OCI-LY7 (cell line): ENCODE measurements at places on chromosomes 5 and 9. TPM values are rescaled to one million over a fixed set of nuclear protein-coding genes. Genes with fewer than 3 reads are reported as not detected.

- DNase-seq = no peak
Observed at GRCh38 chr5:59178482-59178881, 595.6 kb downstream of the RAB3C start.

DNA sequence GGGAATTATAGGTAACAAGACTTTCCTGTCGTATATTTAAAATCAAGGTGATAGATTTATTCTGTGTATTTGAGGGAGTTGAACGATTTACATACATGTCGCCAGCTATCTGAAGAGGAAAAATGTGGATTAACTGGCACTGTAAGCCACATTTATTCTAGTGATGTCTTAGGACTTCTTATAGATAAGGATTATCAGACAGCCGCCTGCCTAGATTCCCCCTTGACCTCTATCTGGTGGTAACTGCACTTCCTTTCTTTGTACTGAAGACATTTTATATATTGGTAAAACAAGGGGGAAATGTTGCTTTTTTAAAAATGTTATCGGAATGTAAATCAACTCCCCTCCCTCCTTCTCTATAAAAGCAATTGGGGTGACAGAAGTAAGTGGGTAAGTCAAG is 39.3 kb upstream of the F2RL2 start:
- no peak for DNase-seq

- DNase-seq = no peak
Observed at GRCh38 chr5:59193616-59194319, 610.9 kb downstream of the RAB3C start.

DNA sequence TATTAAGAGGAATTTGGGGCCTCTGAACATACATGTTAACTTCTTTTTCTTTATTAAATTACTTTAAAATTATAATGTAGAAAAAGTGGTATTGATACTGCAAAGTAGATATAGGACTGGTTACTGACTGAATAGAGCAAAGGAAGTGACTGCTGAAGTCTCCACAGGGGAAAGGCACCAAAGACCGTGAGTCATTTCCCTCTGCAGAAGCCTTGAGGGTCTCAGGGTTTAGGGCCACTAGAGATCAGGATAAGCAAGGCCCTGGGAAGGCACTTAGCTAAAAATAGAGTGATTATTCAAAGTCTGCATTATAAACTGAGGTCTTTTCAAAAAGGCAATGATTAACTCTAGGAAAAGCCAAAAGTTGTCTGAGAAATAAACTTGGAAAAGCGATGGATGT is 44.7 kb upstream of the ITGA1 start:
- DNase-seq = no peak

Gene PDE6A
- total RNA-seq = not detected in 2 replicates

Gene CDC25C
- total RNA-seq = 21.1 and 26.9 TPM in 2 replicates

Gene SYNPO
- 0.08 and 0.15 TPM in 2 replicates for total RNA-seq
